ENCODE measurements at places on chromosomes 16 and 17.

- peak; percentile 98 for DNase-seq
Observed at GRCh38 chr17:64679710-64680216, 17.7 kb upstream of the SMURF2 start.

DNA sequence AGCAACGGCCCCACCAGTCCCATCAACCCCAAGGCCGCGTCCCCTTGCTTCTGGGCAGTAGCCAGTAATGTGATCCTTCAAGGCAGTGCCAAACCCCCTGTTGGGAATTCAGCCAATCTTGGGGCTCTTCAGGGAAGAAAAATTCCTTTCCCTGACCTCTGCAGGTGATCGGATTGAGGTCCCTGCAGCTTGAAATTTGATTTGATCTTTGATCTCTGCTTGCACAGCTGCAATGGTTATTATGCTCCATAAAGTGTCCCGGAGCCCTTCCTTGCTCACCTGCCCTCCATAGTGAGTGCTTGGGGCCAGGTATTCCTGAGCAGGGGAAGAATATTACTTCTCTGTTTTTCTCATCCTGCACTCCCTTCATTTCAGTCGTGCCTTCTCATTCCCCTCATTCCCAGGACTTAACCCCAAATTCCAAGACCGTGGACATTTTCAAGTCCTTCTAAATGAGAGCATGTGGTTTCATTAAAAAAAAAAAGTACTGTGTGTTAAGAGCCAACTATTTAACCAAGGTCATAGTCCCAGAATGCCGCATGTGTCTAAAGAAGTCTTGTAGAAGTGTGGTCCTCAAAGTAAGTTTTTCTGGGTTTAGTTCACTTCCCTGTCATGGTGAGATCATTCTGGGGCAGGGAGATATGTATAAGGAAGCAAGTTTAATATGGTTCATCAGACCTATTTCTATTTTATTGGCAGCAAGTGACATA, 56.3 kb downstream of the SOX9 start:
- DNase-seq = peak; percentile 15

GRCh38 chr16:8673611-8674412, 605 bp upstream of the ABAT start:
- no peak for DNase-seq

GRCh38 chr16:87647431-87648185, 45.3 kb downstream of the JPH3 start:
- no peak for DNase-seq

GRCh38 chr17:81020767-81021497, 14.0 kb upstream of the BAIAP2 start:
- DNase-seq = no peak

DNA sequence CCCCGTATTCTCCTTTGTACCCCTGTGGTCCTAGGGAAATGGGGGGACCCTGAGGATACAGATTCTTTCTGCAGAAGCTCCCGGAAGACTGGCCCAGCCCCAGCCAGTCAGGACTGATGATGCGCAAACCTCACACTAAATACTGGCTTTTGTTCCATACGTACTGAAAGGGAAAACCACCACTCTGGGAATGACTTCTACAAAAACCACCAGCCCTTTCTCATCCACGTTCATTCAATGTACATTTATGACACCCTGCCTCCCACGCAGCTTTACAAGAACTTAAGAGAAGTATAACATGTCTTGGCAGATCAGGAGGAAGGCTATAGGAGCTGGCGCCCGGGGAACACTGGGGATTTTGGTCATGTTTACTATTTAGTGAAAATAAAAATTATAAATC, 70.6 kb downstream of the MARCHF10 start:
- no peak for DNase-seq

- DNase-seq = no peak
Observed at GRCh38 chr17:17175917-17176316, 30.2 kb downstream of the PLD6 start.

GRCh38 chr16:85173981-85174751, 61.9 kb upstream of the CIBAR2 start:
- peak; percentile 71 for DNase-seq

DNA sequence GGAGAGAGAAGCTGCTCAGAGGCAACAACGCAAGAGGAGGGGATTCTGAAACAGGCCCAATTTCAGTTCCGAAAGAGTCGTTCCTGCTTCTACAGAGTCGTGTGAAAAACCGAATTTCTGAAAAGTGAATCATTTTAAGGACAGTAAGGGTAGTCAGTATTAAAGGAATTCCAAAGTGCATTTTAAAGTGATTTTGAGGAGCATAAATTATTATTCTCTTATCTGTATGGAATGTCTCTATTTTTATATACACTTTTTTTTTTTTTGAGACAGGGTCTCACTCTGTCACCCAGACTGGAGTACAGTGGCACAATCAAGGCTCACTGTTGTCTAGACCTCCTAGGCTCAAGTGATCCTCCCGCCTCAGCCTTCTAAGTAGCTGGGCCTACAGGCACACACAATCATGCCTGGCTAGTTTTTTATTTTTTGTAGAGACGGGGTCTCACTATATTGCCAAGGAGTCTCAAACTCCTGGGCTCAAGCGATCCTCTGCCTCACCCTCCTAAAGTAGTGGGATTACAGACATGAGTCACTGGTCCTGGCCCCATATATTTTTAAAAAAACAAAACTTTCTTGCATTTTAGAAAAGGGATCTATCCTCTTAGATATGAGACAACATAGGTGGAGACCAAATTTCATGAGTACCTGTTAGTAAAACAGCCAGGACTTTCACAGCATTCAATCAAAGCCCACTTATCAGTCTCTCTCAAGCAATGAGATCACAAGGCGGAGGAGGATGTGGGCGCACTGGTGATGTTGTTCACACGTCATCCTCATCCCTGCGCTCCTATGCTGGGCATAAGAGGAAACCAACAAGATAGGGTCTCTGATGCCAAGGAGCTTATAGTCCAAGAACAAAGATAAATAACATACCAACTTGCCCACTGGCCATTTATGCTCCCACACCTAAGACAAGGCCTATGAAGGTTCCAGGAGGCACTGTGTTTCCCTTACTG, 53.2 kb downstream of the SMG6 start:
- DNase-seq = peak; percentile 54

DNA sequence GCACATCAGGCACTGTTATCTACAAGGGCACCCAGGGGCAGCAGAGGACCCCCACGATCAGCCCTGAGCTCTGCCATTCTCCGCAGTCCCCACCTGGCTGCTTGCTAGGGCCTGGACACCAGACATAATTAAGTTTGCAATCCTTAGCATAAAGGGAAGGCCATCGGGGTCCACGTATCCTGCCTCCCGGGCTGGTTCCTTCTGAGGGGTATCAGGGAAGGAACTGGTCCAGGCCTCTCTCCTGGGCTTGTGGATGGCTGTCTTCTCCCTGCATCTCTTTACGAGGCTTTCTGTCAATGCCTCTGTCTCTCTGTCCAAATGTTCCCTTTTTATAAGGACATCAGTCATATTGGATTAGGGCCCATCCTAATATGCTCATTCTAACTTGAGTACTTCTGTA, 77.8 kb downstream of the CYLD start:
- DNase-seq = no peak

- DNase-seq = no peak
Observed at GRCh38 chr17:67582673-67583081, 135.1 kb upstream of the NOL11 start.

- DNase-seq = no peak
Observed at GRCh38 chr17:10182785-10183184, 15.6 kb downstream of the GAS7 start.

DNA sequence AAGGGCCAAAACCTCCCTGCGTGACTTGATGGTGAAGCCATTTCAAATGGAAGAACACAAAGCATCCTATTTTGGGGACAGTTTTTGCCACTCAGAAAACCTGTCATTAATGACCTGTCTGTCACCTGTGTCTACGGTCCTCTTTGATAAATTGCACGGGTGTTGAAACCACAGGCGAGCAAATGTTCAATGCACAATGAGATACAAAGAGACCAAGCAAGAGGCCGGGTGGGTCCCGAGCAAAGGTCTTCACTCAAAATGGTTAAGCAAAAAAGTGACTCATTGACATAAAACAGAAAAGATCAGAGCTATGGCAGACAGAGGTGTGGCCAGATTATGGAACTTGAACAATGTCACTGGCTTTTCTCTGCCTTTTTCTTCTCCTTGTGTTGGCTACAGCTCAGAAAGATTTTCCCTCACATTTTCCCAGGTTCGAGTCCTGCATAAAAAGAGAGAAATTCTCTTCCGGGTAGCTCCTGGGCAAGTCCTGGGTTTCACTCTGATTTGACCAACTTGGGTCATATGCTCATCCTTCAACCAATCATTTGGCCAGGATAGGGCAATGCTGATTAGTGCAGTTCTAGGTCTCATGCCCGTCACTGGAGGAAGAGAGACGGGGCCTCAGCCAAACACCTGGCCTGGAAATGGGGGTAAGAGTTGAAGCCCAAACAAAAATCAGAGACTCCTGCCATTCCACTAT, 92.2 kb downstream of the CMC2 start:
- no peak for DNase-seq

DNA sequence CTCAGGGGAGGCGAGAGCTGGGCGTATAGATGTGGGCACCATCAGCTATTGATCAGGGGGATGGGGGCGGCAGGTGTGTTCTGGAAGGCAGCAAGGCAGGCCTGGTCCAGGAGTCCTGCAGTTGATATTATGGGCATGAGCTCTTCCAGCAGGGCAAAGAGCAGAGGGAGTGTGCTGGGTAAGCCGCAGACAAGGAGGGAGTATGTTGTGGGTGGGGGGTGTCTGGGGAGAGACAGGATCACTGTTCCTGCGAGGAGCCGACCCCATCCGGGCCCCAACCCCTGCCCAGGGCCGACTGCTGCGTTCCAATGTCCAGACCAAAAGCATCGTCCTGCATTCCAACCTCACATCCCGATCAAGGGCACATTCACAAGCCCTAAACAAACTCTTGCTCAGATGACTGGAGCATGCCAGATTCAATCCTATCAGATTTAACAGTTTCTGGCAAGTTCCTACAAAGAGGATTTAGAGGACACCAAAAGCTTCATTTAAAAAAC, 9.2 kb downstream of the MXRA7 start:
- no peak for DNase-seq

- DNase-seq = peak; percentile 83
Observed at GRCh38 chr17:19304209-19304608, 58.3 kb downstream of the B9D1 start.

DNA sequence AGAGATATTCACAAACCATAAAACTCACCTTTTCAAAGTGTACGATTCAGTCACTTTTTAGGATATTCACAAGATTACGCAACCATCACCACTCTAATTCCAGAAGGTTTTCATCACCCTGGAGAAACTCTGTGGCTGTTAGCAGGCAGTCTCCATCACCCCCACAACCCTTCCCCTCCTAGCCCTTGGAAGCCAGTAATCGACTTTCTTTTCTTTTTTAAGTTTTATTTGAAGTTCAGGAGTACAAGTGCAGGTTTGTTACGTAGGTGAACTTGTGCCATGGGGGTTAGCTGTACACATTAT, 363.5 kb downstream of the CPPED1 start:
- DNase-seq = peak; percentile 12

- DNase-seq = no peak
Observed at GRCh38 chr16:17397499-17397891, 73.3 kb downstream of the XYLT1 start.

GRCh38 chr17:18378205-18378505, 577 bp downstream of the EVPLL start:
- no peak for DNase-seq

GRCh38 chr16:75273054-75273925, 21.9 kb upstream of the BCAR1 start:
- DNase-seq = peak; percentile 71

DNA sequence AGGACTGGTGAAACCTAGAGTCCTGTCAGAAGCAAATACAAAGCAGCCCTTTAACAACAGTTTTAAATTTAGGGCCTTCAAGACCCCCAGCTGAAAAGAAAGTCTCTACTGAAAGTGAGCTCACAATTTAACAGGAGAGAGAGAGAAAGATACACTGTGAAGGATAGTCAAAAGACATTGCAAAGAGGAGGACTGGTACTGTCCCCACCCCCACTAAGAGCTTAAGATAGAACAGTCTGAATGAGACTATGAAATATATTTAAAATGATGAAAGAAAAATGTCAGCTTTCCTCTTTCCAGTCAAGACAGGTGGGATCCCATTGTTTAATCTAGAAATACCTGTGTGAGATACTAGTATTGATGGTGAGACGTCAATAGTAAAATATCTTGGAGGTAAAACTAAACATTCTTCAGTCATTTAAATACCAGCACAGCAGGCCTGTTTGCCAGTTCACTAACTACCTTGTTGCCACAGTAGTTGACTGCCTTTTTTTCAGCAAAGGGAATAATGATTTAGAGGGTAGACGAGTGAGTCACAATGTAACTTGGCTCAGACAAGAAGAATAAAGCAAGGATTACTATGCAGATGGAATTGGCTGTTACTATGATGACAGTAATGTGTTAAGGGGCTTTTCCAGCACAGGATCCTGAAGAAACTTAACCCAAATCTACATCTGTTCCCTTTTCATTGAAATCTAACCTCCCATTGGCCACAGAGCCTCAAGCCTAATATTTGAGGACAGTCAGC, 47.2 kb upstream of the RASL10B start:
- peak; percentile 84 for DNase-seq

DNA sequence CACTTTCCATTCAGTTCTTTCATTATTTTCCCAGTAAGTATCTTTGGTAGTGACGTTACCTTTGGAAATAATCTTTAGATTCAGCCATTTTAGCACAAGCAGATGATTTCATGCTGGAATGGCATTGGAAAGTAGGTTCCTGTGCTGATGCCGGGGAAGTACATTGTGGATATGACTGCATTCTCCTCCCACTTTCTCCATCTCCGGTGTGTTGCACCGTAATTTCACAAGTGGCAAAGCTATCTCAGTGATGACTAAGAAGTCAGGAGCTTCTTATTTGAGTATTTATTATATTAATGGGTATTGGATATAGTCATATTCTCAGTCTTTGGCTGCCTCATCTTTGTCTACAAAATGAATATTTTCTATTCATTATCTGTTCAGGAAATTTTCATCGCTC, 69.8 kb downstream of the MRTFB start:
- DNase-seq = peak; percentile 46

DNA sequence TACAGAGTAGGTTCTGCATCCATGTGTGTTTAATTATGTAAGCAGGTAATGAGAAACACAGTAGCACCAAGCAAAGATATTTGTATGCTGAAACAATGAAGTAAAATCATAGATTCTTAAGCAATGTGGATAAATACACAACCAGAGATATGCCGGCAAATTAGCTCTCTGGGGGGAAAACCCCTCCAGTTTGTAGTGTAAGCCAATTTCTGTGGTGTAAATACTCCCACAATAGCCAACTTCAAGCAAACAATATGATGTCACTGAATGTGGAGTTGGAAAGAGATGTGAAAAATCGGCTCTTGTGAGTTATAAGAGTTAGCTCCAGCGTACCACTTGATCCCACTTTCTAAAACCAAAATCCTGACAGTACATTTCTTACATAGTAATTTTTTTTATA, 3.9 kb upstream of the KRT38 start:
- DNase-seq = no peak

- DNase-seq = no peak
Observed at GRCh38 chr17:79740413-79740812, 9.7 kb downstream of the ENPP7 start.

- DNase-seq = no peak
Observed at GRCh38 chr16:70781800-70782199, 19.2 kb downstream of the VAC14 start.

DNA sequence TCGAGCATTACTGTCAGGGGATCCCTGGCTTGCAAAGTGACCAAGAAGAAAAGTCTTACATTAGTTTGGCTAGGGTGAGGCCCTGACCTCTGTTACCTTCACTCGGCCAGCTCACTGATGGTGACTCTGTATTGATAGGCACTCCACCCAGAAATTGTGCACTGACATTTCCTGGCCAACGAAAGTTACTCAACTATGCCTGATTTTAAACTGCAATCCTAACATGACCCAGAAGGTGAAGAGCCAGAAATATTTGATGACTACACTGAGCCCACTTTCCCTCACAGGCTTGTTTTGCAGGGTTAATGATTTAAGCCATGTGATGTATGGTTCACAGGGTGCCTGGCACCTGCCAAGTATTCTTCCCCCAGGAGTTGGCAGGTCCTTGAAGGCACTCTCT, 208.2 kb upstream of the MAF start:
- no peak for DNase-seq
